ENCODE measurements at places on chromosomes 11 and 22.

GRCh38 chr22:49566693-49567092 is 261.0 kb downstream of the BRD1 start:
- no peak for DNase-seq

- no peak for DNase-seq
Observed at GRCh38 chr22:29741926-29742325, 22.1 kb downstream of the CABP7 start.

- no peak for DNase-seq
Observed at GRCh38 chr11:124941703-124942102, 5.9 kb upstream of the HEPACAM start.

- DNase-seq, result no peak
Observed at GRCh38 chr11:13463779-13464290, 813 bp upstream of the BTBD10 start.

- no peak for DNase-seq
Observed at GRCh38 chr22:45262931-45263462, 21.8 kb upstream of the UPK3A start.

- DNase-seq, result no peak
Observed at GRCh38 chr11:78254268-78254667, 65.5 kb downstream of the USP35 start.

DNA sequence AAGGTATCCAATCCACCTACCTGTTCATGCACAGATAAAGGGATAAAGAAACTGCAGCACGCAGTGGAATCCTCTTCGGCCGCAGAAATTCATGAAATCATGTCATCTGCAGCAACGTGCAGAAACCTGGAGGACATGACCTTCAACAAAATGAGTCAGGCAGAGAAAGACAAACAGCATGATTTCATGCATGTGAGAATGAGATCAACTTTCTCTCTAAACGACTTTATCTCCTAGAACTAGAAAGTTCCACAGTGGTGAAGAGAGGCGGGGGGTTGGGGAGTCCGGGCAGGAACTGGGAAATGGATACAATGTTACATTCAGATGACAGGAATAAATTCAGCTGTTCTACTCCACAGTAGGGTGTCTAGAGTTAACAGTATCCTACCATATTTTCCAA is 9.9 kb downstream of the RGL4 start:
- DNase-seq, result no peak

- no peak for DNase-seq
Observed at GRCh38 chr11:132999031-132999430, 533.3 kb downstream of the OPCML start.

DNA sequence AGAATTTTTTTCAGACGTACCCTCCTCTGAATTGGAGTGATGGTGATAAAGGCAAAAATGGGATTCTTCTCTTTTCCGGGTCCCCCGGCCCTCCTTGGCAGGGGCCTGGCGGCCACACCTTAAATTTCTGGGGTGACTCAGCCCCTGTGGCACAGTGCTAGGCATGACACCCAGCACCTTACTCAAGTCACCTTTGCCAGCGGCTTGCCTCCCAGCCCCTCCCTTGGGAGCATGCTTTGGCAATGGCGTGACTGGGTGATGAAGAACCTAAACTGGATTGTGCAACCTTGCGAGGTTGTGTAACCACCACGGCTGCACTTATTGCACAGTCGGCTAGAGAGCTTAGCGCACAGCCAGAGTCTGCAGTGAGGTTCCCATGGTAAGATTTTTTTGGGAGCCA is 16.2 kb upstream of the LDLRAD3 start:
- no peak for DNase-seq

GRCh38 chr22:36797911-36798673 is 18.7 kb downstream of the PVALB start:
- DNase-seq, result no peak

GRCh38 chr22:41023299-41023623 is 69.1 kb upstream of the EP300 start:
- no peak for DNase-seq

GRCh38 chr11:827146-827896 is 398 bp upstream of the CRACR2B start:
- no peak for DNase-seq

- DNase-seq, result no peak
Observed at GRCh38 chr11:36385121-36385970, 89.3 kb downstream of the PRR5L start.

GRCh38 chr11:106302416-106302815 is 225.0 kb downstream of the AASDHPPT start:
- no peak for DNase-seq

DNA sequence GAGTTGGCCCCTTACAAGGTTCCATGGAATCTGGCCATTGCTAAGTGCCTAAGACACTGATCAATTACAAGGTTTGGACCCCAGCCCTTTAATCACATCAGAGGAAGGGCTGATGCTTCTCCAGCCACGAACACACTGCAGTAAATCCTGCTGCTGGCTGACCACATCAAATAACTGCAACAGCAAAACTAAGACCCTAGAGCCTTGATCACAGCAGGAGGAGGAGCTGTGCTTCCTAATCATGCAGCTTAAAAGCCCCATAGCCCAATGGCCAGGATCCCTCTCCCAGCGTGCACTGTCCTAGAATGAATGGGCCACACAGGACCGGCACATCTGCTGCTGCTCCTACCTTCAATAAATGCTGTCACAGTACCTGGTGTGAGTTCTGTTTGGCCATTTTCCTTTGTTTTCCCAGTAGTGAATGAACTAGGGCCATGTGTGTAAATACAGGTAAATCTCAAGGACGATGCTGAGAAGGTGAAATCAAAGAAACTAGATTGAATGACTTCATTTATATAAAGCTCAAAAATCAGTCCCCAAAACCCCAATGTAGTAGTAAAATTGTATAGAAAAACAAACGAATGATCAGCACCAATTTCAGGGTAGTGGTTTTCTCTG is 12.7 kb downstream of the ZP1 start:
- DNase-seq, result no peak

- no peak for DNase-seq
Observed at GRCh38 chr22:36223504-36223903, 15.8 kb downstream of the APOL2 start.

- no peak for DNase-seq
Observed at GRCh38 chr11:29300420-29300819, 716.4 kb downstream of the KCNA4 start.

DNA sequence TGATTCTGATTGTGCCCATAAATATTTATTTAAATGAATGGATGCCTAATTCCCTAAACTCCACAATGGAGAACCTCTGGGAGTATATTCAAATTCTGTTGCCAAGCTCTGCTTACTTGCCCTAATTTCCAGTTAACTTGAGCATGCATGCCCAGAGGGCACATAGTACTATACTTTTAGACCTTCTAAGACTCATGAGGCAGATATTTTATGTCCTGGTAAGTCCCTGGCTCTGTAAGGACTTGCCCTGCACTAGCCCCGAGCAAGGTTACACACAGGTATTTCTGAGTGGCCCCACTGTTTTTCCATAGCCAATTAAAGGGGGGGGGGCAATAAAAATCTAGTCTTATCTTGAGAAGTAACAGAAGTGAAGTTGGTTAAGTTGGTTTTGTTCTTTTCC is 21.1 kb upstream of the CAPRIN1 start:
- DNase-seq, result no peak

- no peak for DNase-seq
Observed at GRCh38 chr11:10407055-10407454, 48.0 kb upstream of the AMPD3 start.

- DNase-seq, result no peak
Observed at GRCh38 chr11:120285256-120285655, 39.8 kb upstream of the TLCD5 start.

DNA sequence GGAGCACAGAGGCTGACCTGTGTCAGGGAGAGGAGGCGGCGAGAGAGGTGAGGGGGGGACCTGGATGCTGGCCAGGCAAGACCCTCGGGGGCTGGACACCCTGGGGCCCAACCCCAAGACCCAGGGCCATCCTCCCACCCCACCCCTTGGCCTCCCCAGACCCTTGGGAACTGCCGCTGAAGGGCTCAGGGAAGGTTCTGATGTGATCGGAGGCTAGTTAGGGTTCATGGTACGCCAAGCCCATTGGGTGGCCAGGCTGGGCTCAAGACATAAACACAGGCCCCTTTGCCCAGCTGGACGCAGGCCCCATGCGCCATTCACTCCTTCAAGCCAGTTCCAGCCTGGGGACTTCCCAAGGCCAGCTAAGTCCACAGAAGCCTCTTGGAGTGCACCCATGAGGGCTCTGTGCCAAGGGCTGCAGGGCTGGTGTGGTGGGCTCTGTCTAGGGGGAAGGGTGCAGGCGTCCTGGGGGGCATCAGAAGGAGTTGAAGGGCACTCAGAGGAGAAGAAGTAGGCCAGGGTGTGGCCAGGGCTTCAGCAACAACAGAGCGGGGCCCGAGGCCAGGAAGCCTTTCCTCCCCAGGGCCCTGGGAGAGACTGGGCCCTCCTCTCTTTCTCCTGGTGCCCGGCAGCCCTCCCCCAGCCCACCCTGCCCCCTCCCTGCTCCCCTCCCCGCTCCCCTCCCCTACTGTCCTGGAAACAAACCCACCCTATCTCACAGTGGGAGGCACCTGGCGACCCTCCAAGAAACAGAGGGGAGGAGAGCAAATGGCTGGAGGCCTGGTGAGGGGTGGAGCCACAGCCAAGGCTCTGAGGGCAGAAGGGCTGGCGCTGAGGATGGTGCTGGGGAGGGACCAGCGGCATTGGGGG is 12.9 kb downstream of the TSPAN32 start:
- DNase-seq, result no peak

DNA sequence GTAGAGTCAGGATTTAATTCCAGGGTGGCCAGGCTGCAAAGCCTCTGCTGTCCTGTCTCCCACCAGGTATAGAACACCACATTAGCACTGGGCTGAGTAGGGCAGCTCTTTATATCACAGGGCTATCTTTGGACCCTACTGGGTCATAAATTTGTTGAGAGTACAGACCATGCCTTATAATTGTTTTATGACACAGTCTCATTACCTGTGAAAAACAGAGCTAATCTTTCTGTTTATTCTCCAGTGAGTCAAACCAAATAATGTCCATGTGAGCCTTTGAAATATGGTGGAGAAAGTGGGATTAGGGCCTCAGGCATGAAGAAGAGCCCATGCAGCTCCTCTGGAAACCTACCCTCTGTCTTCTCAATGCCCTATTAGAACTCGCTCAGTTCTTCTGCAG is 49.6 kb upstream of the KIRREL3 start:
- DNase-seq, result no peak

- DNase-seq, result no peak
Observed at GRCh38 chr11:72328366-72329224, 84.6 kb upstream of the PHOX2A start.

- no peak for DNase-seq
Observed at GRCh38 chr11:18013790-18014507, 1.1 kb upstream of the SERGEF start.

DNA sequence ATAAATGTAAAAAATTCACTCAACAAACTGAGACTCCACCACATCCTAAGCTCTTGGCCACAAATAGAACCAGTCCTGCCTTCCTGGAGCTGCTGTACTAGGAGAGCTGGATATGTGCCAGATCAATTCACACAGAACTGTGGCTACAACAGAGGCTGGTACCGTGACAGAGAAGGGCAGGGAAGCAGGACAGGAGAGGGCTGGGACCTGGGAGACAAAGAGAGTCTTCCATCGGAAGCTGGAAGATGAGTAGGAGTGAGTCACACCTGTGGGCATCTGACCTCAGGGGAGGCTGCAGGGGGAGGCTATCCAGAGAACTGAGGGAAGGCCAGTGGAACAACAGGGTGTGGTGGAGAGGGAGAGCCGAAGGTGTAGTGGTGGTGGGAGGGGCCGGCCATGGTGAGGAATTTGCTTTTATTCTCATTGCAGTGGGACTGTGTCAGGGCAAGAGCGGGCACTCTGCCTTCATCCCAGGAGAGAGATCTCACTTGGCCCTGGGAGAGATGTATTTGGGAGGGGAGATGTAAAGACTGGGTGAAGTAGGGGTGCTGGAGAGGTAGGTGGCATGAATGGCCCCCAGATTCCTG is 1.9 kb upstream of the LTBP3 start:
- DNase-seq, result no peak

DNA sequence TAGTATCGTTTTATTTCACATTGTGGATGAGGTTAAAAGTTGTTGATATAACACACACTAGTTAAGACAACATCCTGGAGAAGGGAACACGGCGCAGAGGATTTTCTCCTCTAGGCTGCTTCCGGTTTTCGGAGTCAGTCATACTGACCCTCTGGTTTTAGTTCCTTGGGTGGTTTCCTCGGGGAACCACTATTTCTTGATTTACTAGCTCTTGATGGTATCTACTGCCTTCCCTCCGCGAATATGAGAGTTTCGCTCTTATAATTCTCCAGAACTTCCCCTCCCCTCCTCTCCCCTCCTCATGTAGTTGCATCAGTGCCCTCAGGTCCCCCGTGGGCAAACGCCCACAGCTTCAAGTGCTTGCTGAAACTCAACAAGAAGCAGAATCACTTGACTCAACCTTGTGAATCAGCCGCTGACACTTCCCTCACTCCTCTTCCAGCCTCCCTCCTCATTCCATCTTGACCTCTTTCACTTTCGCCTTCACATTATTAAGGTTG is 15.9 kb upstream of the APOBEC3A start:
- DNase-seq, result peak; percentile 75

GRCh38 chr11:10413268-10413667 is 41.8 kb upstream of the AMPD3 start:
- peak; percentile 8 for DNase-seq

GRCh38 chr22:39524753-39525657 is 4.6 kb downstream of the ATF4 start:
- no peak for DNase-seq

DNA sequence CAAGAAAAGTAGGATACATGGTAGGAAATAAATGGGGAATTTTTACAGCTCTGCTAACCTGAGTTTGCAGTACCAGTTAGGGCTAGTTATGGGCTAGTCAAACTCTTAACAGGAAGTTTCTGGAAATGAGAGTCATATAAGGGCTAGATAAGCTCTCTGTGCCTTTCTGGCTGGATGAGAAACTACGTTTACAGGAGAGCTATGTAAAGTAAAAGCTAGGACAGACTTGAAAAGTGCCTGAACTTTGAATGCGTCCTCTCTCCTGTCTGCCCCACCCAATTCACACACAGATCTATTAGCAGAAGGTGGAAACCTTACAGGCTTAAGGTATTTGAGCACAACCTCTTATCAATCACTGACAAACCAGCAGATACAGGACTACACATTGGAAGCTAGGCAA is 167.1 kb downstream of the SNX19 start:
- DNase-seq, result no peak

GRCh38 chr11:126202646-126203359 is 8.6 kb downstream of the RPUSD4 start:
- no peak for DNase-seq

- DNase-seq, result no peak
Observed at GRCh38 chr11:36258730-36259360, 30.4 kb downstream of the COMMD9 start.

GRCh38 chr22:12697441-12697840 is 2830.6 kb upstream of the OR11H1 start:
- no peak for DNase-seq

- DNase-seq, result no peak
Observed at GRCh38 chr11:909406-909805, 1.2 kb downstream of the CHID1 start.

Measured in stimulated activated CD8-positive, alpha-beta memory T cell treated with anti-CD3 and anti-CD28 coated beads, Interleukin-7, amount 100 ng/mL, for 4 hours (primary cell).